Activated CD4-positive, CD25-positive, alpha-beta regulatory T cell treated with anti-CD3 and anti-CD28 coated beads, Interleukin-2, amount 50 U/mL, for 16 hours (primary cell): ENCODE measurements at places on chromosomes 1 and 21.

GRCh38 chr1:112165375-112165774 lies 175.9 kb upstream of the KCND3 start:
- no peak for DNase-seq

DNA sequence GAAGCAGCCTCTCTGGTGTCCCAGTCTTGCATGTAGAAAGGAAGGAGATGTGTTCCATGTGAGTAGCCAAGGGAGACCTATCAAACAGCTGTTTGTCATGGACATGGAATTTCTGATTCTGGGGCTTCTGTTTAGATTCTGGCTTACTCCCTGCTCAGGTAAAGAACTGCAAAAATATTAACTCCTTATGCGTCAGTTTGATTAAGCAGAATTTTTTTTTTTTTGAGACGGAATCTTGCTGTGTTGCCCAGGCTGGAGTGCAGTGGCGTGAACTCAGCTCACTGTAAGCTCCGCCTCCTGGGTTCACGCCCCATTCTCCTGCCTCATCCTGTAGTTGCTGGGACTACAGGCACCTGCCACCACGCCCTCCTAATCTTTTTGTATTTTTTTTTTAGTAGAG lies 6.8 kb downstream of the ARV1 start:
- DNase-seq, result no peak

DNA sequence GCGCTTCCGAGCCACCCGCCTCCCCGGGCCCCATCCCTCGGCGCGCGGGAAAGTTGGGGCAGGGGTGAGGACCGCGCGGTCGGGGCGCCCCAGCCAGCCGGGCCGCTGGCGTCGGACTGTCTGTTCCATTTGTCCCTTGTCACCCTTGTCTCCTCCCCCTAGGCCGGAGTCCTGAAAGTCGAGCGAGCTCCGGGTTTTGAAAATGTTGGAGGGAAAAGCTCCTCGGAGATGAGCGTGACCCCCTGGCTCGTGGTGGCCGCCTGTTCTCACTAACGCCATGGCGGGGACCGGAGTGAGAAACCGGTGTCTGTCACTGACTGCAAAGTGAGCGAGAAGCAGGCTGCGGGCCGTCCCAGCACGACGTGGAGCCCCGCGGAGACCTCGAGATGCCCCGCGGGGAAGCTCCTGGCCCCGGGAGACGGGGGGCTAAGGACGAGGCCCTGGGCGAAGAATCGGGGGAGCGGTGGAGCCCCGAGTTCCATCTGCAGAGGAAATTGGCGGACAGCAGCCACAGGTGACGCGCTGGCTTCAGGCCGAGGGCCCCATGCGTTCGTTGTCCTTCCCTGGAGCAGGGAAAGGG lies 491 bp downstream of the PER3 start:
- no peak for DNase-seq

DNA sequence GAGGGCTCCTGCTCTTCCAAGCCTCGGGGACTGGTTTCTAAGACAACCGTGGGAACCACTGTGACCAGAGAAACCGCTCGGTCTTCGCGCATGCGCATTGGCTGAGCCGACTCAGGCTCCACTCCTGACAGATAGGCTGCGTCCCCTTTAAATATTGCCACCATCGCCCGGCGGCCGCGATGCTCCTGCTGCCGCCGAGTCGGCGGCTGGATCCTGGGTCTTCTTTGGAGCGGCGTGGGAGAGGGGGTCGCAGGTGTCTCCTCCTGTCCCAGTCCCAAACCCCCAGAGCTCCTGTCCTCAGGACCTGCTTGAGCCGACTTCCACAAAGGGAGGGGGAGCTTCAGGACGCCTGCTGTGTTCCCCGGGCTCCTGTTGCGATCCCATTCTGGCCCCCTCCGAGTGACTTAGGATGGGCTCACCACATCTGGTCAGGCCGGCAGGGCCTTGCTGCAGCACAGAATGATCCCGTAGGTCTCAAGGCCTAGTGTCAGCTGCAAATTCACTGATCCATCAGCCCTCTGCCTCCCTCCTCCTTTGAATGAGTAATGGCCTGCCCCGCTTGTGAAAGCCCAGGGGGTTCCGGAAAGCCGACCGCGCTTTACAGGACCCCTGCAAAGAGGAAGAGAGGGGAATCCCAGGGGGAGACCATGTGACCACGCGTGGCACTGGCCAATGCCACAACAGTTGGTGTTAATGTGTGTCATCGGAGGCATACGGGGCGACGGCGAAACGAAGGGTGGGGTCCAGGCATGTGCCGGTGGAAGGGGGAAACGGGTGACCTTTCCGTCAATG lies 683.2 kb upstream of the TPTE start:
- DNase-seq, result no peak

GRCh38 chr1:92786111-92786901 lies 1.4 kb upstream of the EVI5 start:
- DNase-seq, result no peak
